ENCODE measurements at places on chromosomes 3 and 15.

GRCh38 chr15:83709241-83709640, 55.3 kb downstream of the ADAMTSL3 start:
- DNase-seq, result no peak

DNA sequence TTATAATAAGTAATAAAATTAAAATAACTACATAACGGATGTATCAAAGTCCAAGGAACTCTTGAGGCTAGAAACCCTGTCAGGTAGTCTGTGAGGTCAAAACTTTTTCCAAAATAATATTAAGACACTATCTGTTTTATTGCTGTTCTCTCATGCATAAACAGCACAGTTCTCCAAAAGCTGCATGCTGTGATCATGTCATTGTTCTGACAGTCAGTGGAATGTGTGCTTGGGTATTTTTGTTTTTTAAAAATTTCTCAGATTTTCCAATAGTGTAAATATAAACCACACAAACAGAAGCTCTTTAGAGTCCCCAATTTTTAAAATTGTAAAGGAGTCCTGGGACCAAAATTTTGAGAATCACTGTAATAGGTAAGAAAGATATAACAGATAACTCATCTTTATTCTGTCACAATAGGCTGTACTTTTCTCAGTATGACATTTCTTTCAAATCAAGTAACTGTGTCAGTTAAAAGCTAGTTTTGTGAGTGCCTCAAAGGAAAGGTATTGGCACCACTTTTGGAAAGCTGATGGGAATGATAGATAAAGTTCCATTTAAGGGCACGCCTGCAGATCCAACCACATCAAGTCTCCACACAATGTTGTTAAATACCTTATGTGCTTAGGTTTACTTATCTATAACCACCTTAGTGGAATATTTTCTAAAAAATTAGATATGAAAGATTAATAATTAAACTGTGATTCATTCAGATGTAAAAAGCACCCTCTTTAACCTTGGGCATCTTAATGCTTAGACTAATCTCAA, 49.3 kb downstream of the CEP152 start:
- DNase-seq, result no peak

GRCh38 chr15:66682865-66683264, 19.2 kb upstream of the SMAD6 start:
- DNase-seq, result no peak

DNA sequence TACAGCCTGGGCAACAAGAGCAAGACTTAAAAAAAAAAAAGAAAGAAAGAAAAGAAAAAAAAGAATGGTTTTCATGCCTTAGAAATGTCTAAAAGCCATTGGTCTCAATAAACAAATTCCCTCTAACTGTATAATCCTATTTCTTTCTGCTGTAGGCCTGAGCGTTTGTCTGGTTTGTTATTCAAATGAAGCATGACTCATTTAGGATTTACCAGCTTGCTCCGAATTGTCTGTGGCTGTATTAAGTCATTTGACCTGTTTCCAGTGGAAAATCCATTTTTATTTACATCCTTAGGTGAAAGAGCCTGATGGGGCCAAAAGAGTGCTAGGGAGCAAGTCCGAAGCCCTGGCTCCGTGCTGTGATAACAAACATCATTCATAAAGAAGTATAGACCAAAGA, 73.8 kb downstream of the BDH1 start:
- DNase-seq, result no peak

GRCh38 chr3:23276913-23277658, 74.0 kb downstream of the UBE2E2 start:
- DNase-seq, result no peak

DNA sequence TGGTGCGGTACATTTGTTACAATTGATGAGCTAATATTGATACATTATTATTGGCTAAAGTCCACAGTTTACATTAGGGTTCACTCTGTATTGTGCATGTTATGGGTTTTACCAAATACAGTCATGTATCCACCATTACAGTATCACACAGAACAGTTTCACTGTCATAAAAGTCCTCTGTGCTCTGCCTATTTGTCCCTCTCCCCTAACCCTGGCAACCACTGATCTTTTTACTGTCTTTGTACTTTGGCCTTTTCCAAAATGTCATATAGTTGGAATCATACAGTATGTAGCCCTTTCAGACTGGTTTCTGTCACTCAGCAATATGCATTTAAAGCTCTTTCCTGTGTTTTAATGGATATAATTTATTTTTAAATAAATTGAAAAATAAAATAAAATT, 83.1 kb upstream of the SLC4A7 start:
- no peak for DNase-seq

DNA sequence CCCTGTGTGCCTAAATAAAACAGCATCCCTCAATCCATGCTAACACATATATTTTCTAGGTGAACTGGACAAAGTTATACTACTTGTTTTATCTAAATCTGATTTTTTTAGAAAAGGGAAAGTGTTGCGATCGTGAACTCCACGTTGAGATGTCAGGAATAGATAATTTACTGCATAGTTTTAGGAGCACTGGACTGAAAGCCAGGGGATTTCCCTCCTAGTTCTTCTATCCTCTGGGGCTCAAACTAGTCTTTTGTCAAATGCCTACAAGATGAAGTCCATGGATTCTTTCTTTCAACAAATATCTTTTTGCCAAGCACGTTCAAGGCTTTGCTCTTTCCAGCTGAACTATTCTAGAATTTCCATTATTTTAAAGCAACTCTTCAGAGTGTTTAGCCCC, 617 bp upstream of the HPS3 start:
- DNase-seq, result no peak

DNA sequence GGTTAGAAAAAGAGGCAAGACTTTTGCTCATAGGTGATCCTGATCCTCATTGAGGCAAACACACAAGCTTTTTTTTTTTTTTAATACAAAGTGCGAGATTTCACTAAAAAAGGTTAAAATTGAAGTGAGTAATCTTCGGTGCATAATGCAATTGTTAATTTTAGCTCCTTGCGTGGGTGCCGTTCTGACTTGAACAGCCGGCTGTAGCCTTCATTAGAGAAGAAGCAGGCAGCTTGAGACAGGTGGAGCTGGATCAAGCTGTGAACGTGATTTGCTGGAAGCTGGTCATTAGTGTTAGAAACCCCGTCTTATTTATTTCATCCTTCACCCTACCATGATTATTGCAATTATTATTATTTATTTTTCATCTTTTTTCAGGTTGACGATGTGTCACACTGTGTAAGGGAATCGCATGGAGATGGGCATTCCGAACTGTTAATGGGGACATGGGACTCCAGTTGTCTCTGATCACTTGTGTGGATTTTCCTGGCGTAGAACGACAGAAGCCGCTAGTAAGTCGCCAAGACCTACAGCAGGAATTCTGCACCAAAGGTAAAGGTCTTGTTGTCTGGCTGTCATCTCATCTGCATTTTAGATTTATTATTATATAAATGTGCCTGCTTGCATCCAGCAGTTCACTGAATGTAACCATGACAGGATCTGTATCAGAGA, 40.2 kb downstream of the ARPP21 start:
- DNase-seq, result no peak

- DNase-seq, result no peak
Observed at GRCh38 chr3:182149594-182149993, 437.9 kb downstream of the SOX2 start.

GRCh38 chr3:149812165-149812605, 830 bp upstream of the RNF13 start:
- DNase-seq, result no peak

DNA sequence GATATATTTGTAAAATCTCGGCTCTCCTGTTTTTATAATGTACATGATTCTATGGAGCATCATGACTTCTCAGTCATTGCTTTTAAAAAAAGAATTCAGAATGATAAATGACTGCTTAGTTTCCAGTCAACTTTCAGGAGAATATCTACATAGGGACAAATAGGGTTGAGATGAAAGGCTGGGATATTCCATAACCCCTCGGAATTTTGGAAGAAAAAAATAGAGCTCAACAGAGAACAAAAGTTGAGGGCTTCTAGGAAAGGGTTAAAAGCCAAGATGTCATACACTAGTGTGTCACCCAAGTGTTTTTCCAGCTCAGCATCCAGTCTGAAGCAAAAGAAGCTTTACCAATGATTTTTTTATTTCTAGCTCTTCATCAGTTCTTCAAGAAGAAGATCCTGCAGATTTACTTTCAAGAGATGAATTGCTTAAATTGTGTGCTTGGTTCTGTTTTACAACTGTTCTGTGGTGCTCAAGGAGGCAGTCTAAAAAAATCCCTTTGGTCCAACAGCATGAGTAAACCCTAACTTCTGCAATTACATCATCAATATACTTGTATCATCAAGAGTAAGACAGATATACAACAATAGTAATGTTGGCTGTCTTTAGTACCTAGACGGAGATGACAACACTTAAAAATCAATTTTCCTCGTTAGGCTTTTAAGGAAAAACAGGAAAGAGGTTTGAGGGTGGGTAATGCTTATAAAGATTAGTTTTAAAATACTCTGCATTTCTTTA, 979 bp downstream of the UNC13C start:
- no peak for DNase-seq

- no peak for DNase-seq
Observed at GRCh38 chr3:15794303-15794771, 3.4 kb downstream of the ANKRD28 start.

DNA sequence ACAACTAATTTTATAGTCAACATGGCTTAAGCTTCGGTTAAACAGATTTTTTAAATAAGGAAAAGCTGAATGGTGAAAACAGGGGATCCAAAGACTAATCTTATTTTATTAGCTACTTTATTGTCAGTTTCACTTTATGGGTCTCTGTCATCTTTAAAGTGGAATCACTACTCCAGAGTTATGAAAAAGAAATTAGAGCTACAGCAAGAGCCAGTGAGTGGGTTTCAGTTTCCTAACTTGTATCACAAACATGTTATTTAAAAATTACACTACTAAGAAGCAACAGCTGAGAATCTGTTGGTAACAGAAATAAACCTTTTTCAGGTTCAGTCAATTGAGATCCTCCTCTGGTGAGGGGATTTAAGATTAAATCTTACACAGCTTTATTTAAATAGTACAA, 10.0 kb downstream of the PHC3 start:
- DNase-seq, result no peak

GRCh38 chr3:100089812-100090668, 24.3 kb downstream of the FILIP1L start:
- peak; percentile 53 for DNase-seq

DNA sequence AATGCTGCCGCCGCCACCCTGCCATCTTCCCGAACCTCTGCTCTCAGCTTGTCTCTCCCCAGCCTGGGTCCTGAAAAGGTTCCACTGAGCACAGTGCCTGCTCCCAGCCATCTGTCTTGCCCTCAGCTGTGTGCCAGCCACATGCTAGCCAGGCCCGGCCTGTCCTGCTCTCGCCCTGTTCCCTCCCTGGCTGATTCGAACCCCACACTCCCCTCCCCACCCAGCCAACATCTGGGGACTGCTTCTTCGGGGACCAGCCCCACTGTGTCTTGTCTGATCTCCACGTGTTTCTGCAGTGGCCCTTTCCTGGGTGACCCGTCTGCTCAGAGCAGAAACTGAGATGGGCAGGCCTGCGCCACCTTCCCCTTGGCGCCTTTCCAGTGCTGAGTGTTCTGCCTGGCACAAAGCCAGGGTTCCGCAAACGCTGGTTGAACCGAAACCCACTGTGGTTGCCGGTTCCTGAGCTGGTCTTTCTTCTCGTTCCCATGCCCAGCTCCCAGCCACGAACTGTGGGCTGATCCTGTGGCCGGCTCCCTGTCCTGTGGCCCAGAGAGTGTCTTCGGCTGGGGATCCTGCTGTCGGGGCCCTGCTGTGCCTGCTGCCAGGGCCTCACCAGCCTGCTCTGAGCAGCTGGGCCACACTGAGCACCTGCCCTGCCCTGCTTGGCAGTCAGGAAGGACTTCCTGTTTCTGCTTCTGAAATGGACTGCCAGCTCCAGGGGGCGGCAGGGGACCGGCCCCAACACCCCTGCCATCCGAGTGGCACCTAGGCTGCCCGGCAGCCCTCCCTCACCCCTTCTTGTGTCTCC, 62.7 kb upstream of the KLF13 start:
- DNase-seq, result no peak

DNA sequence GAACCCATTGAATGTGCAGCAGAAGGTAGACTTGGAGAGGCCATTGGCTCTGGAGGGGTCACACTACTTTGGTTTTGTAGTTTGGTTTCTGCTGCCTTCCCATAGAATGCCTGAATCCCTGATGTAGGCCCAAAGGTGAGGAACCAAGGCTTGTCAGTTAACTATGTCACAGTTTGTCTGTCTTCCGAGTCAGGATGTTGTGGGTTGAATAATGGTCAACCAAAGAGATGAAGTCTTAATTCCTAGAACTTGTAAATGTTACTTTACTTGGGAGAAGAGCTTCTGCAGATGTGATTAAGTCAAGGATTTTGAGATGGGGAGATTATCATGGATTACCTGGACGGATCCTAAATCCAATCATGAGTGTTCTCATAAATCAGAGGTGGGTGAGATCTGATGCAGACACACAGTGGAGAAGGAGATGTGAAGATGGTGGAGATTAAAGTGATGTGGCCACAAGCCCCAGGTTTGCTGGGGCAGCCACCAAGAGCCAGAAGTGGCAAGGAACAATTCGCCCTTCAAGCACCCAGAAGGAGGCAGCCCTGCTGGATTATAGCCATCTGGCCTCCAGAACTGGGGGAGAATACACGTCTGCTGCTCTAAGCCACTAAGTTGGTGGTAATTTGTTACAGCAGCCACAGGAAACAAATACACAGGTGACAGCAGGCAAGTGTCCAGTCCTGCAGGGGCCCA, 2.3 kb upstream of the CCR8 start:
- DNase-seq, result no peak

GRCh38 chr15:70514251-70514650, 249.1 kb downstream of the UACA start:
- DNase-seq, result no peak

DNA sequence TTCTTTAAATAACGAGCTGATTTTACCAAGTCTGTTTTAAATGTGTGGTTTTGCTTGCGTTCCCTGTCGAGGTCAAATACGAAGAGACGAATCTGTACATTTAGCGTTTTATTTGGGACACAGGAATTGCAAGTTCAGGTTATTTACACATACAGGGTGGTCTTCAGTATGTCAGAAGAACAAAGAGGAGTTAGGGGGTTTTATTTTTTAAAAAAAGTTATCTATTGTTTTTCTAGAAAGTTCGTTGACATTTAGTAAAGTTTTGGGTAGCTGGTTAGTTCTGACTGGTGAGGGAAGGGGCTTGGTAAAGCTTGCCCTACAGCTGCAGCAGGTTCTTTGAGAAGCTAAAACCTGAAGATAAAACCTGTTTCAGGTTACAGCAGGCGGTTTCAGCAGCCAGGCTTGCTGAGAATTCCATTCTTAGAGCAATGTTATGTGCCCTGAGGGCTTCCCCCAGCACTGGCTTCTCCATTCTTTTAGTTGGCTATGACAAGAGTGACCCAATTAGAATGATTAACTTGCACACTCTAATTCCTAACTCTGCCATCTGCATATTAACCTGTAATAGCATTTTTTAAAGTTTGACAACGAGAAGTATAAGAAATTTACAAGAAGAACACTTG, 815 bp upstream of the ZNF280D start:
- DNase-seq, result no peak

DNA sequence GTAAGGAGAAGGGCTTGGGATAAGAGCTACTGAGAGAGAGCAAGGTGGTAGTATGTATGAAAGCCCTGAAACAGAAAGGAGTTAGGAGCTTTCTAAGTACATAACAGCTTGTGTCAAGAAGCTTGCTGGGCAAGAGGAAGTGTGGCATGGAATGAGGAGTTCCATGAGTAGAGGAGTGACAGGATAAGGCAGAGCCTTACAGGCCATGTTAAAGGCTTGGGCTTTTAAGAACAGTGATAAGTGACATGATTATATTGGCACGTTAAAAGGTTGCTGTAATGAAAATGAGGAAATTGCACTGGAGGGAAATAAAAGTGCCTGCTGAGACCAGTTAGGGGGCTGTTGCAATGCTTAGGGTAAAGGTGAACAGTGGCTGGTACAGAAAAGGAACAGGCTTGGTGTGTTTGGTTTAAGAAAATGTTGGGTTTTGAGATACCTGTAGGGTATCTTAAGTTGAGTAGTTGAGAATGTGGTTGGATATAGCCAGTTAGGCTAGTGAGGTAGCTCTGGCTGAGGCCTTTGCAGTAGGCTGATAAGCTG, 49.0 kb downstream of the MEF2A start:
- no peak for DNase-seq

Data from amniotic stem cell (primary cell).